Hematopoietic multipotent progenitor cell (in vitro differentiated cells): ENCODE measurements at places on chromosomes 1 and 21.

DNA sequence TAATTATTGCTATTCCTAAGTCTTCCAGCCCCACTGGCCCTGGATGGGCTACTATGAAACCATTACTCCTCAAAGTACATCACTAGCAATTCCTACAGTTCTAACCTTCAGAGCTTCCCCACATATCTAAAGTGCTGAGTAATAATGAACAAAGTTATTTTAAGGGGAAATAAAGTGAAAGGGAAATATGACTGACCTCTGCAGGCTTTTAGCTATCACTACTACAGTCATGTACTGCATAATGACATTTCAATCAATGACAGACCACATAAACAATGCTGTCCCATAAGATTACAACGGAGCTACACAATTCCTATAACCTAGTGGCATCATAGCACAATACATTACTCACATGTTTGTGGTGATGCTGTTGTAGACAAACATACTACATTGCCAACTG lies 32.5 kb upstream of the ASPM start:
- DNase-seq, result peak; percentile 69

- DNase-seq, result peak; percentile 16
Measured at GRCh38 chr1:219876798-219877209, 51.6 kb downstream of the SLC30A10 start.

DNA sequence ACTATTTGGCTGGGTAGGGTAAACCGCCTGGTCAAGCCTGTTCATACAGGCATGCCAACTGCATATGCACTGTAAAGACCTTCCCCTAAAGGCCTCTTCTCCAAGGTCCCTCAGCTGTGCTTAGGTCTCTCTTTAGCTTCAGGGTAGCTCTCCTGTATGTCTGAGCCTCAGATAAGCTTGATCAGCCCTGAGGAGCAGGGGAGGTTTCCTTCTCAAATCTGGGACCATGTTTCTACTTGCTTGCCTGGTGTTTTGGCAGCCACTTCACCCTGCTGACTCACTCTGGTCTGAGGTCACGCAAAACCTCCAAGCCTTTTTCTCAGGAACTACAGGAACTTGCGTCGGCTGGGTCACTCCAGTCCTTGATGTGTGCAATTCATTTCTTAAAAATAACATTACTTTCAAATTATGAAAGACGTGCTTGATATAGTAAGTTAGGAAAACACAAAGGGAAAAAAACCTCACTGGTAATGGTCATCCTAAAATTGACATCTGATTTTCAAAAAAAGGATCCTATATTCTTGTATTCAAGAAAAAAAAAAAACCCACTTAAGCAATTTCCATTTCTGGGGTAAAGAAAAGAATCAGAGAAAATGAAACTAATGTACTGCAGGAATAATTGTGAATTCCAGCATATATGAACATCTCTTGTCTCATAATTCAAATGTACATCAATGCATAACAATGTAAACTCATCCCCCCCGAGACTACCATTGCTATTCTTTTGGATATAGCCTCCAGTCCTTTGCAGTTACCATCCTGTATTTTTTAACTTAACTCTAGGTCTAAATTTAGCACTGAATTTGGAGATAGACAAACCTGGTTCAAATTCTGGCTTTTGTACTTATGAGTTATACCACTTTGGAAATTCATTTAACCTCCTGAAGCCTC lies 24.8 kb upstream of the RNF19B start:
- no peak for DNase-seq

GRCh38 chr1:210516697-210517459 lies 188.2 kb downstream of the HHAT start:
- DNase-seq, result no peak

DNA sequence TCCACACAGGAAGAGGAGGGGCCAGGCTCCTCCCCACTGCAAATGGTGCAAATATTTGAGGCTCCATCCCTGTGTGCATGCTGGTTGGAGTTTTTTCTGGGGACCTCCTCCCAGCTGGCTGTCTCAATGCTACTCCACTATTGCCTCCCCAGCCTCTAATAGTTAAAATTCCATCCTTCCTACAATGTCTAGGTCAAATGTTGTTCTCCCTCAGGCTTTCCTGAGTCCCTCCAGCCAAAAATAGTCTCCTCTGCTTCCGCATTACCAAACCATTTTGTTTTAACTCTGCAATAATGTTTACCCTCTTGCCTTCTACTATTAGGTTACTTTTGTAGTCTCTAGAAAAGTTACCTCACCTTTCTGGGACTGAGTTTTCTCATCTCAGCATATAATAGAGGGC lies 29.6 kb upstream of the FMO1 start:
- no peak for DNase-seq

- DNase-seq, result peak; percentile 57
Measured at GRCh38 chr1:20696397-20697333, 21.1 kb downstream of the KIF17 start.

GRCh38 chr1:225114354-225114990 lies 185.0 kb downstream of the DNAH14 start:
- DNase-seq, result no peak

DNA sequence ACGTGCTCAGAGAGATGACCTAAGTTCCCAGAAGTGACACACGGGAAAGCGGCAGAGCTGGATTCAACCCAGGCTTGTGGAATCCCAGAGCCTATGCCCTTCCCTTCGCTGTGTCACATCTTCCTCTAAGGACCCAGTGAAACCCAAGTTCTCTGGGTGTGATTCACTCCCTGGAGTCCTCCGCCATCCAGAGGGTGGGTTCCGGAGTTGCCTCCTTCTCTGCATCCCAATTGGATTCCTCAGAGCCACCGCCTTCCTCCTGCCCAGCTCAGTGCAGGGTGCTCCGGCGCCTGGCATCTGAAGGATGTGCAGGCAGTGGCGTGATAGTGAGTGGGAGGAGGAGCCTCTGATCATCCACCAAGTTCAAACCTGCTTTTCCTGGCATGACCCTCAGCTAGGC lies 20.7 kb upstream of the RCC2 start:
- DNase-seq, result no peak

DNA sequence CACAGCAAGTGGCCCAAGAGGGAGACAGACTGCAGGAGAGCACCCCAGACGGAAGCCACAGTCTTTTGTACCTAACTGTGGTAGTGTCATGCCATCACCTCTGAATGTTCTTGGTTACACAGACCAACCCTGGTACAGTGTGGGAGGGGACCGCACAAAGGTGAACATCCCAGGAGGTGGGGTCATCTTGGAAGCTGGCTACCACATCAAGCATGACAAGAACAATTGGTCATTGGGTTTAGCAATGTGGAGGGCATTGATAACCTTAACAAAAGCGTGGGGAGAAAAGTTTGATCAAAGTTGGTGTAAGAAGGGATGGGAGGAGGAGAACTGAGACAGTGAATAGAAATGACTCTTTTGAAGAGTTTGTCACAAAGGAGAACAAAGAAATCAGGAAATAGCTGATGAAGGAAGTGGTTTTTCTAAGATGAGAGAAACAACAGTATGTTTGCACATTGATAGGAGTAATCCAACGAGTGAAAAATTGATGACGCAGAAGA lies 87.1 kb upstream of the CACNA1E start:
- DNase-seq, result peak; percentile 47

DNA sequence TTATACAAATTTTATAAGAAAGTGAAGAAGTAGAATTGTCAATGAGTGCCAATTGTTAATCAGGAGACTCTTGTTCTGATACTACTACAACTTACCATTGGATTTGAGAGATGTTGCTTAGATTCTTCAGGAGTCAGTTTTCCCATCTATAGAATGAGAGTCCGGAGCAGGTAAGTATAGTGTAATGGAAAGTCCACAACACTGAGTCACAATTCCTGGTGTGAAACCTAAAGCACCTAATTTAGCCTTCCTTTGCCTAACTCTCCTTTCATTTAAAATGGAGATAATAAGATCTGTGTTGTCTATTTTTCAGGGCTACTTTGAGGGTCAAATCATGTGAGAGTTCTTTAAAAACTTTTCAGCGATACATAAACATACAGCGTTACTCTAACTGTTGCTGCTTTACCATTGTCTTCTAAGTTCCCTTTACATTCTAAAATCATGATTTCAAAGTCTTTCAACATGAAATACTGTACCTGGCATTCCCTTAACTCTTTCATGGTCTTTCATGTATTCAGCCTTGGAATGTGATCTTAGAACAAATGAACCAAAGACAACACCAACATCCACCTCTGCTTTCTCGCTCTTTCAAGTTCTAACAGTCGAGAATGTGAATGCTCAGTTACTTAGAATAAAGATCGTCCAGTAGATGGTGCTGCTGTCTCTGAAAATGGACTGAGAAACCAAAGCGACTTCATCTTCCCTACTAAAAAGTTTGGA lies 90.9 kb downstream of the SLC30A10 start:
- DNase-seq, result peak; percentile 70

GRCh38 chr1:117512728-117513321 lies 93.0 kb upstream of the TENT5C start:
- peak; percentile 18 for DNase-seq

DNA sequence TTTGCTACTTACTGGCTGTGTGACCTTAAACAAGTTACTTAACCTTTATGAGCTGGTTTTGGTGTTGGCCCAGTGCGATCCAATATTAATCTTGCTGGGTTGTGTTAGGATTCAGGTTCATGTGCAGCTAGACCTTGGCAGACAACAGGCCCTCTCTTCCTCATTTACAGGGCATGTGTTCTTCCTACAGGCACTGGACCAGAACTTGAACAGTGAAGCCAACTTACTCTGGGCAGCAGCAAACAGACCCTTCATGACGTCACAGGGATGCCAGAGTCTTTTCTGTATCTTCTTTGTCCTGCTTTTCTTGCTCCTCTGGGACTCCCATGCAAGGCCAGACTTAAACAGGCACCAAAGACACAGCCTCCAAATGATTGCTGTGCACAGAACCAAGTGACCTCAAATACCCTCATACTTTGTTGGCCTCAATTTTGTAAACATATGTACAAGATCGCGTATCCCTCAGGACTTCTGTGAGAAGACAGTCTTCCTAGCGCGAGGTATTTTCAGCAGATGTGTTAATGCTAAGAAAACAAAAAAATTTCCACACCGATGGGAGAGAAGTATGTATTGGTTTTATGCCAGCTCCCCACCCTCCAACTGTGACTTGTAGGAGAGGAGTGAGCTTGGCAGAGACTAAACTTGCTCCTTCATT lies 73.7 kb downstream of the URB2 start:
- no peak for DNase-seq

DNA sequence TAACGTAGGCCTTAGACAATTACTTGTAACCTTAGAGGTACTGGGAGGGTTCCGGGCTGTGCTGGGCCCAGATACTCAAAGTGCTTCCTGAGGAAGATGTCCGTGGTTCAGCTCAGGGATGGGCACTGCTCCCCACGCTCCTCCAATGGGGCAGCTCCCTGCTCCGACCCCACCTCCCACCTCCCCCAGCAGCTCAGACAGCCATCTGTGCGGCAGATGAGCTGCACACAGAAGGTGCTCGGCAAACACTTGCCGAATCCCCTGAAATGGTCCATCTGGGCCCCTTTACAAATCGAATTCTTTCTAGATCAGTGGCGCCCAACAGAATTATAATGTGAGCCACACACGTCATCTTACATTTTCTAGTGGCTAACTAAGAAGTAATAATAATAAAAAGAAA lies 242.4 kb upstream of the RAB4A start:
- no peak for DNase-seq

GRCh38 chr1:34263406-34263805 lies 86.7 kb downstream of the C1orf94 start:
- no peak for DNase-seq

- no peak for DNase-seq
Measured at GRCh38 chr1:2049225-2049717, 940 bp upstream of the PRKCZ start.

DNA sequence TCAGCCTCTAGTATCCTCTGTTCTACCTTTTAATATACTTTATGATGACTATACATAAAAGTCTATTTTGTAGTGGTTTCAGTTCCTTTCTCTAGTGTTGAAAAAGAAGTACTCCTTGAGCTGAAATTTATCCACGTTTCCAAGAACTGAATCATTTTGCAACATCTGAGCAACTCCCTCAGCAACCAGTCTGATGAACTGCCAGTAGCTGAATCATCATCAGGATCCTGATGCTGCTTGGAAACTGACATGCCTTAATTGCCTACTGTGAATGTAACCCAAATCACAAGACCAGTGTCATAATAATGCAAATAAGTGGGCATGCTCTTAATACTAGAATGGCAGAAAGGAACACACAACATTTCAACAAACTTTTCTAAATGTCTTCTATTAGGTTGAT lies 103.3 kb downstream of the CYYR1 start:
- DNase-seq, result no peak

DNA sequence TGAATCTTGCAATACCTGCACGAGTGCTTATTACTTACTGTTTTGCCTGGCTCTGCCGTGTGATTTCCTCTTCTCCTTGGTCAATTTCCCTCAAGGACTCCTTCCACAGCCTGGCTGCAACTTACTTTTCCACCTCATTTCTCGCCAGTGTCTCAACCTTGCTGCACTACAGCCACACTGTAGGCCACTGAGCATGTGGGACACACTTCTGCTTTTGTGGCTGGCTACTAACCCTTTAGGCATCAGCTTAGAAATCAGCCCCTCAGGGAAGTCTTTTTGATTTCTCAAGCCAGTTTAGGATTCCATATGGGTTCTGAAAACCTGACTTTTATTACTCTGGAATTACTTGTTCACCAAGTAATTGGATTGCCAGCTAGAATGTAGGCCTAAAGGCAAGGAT lies 5.2 kb upstream of the DMRTB1 start:
- no peak for DNase-seq

- DNase-seq, result no peak
Measured at GRCh38 chr1:3805038-3805437, 8.7 kb upstream of the LRRC47 start.

DNA sequence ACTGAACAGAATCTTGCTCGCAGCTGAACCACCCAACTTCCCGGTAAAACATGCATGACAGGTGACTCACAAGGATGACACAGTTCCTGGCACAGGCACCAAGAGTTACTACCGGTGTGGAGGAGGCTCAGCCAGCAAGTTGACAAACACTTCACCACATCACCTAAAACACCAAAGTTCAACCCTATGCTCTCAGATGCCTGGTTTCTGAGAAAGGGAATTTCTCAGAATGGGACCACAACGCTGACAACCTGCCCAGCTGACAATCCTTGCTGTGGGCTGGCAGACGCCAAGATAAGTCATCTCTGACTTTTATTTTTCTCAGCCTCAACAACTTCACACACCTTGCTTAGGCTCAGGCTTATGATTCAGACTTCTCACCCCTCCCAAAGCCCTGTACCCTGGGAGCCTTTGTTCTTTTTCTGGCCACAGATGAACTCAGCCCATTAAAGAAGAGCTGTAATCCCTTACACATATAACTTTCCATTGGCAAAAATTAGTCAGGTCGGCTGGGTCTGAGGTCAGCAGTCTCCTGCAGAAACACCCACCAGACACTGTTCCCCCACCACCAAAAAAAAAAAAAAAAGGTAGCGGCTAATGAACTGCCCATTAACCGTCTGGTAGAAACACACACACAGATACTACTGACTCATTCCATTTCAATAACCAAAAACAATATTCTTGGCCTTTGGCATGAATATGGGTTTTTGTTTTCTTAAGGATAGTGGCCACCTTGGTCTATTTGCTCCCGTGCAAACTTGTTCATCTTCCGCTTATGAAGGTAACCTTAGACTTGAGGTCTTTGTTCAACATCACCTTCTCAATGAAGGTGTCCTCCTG lies 10.8 kb upstream of the TIAM1 start:
- DNase-seq, result no peak
